ENCODE measurements at places on chromosomes 7 and 10.

DNA sequence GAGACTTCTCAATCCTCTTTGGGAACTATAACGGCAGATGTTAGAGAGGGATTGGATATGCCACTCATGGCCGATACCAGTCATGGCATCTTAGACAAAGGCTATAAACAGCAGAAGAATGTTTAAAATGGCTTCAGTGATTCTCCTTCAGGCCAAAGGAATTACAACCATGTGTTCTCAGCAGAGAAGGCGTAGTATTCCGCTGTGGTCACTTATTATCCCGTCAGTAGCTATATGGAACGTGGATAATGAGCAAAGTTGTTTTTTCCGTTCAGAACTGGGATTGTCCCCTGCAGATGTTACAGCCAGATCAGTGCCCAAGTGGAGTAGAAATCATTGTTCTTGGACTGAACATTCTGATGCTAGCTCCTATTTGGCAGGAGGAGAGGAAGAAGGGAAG is 43.1 kb downstream of the TEX36 start:
- no peak for DNase-seq

- no peak for DNase-seq
Observed at GRCh38 chr10:21195252-21195651, 298.1 kb upstream of the NEBL start.

DNA sequence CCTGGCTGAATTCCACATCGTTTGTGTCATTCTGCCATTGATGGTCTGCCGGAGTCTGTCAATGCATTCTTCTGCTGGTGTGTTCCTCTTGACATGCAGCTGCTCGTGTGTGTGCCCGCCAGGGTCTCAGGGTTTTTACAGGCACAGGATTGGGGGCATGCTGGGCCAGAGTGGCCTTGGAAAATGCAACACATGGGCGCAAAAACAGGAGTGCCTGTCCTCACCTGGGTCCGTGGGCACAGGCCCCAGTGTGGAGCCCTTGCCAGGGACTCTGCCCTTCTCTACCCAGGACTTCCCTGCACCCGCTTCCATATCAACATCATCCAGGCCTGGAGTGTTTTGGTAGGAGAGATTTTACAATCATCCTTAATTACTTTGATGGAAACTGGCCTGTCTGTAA is 340.7 kb downstream of the KIF20B start:
- no peak for DNase-seq

GRCh38 chr7:122070834-122071233 is 73.2 kb downstream of the AASS start:
- DNase-seq, result no peak

- no peak for DNase-seq
Observed at GRCh38 chr7:98100088-98100487, 6.6 kb upstream of the LMTK2 start.

- no peak for DNase-seq
Observed at GRCh38 chr7:5194571-5194970, 4.5 kb downstream of the WIPI2 start.

DNA sequence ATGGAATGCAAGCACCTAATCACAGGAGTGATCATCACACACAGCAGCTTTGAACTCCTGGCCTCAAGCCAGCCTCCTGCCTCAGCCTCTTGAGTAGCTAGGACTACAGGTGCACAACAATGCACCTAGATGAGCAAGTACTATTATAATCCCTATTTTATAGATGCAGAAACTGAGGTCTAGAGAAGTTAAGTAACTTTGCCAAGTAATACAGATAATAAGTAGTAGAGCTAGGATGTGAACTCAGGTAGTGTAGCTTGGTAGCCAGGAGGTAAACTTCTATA is 33.7 kb downstream of the DNAJC12 start:
- DNase-seq, result no peak

DNA sequence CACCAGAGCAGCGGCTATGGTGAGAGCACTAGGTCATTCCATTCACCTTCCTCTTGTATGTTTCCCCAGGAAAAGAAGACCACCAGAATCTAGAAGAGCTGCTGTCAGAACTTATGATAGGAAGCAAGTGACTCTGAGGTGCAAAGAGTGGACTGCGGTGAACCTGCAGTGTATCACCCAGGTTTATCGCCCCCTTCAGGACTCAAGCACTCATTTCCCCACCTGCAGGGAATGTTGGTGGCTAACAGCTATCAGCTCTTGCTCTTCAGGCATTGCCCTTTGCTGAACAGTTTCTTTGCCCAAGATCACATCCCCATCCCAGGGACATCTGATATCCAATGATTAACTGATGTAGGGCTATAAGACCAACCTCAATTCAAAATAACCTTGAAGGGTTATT is 66.3 kb upstream of the IL6 start:
- DNase-seq, result no peak

DNA sequence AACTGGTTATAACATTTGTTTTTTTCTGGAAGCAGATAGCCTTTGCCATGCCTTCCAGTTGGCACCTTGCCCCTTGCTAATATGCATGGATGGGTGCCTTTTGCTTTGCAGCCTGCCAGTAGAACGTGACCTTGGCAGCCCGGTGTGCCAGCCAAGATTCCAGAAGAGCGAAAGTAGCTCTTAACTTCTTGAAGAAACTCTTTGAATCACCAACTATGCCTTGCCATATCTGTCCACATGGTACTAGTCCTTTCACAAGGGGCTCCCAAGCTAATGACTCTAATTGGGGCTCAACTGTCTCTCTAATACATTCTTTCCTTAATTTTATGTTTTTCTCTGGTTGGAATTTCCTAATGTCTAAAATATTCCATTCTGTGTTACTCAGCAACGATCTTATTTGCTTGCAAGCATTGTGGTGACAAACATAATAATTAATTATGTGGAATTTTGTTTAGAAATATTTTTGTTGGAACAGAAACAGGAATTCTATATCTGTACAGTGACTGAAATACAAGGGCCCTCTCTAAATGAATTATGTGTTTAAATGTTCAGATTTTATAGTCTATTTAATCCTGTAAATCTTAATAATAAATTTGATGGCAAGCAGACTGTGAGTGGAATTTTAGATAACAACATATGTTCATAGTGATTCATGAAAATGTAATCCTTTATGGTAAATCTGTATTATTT is 45.8 kb downstream of the HDAC9 start:
- no peak for DNase-seq

DNA sequence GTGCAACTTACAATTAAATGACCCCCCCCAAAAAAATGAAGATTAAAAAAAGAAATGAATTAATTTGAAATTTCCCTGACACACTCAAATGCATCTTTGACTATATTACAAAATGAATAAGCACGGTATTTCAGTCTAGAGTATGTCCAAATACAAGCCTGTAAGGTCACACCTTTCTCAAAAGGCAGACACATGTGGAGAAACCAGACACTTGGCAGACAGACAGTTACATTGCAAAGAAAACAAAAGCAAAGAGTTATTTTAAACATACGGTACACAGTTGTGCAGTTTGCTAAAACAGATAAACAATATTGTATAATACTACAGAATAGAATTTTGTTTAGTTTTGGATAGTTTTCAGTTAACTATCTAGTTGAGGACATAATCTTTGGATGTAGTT is 153.0 kb downstream of the ATE1 start:
- no peak for DNase-seq

- no peak for DNase-seq
Observed at GRCh38 chr10:32412499-32412853, 33.5 kb upstream of the CCDC7 start.

GRCh38 chr10:14356921-14357320 is 26.2 kb upstream of the FRMD4A start:
- no peak for DNase-seq

DNA sequence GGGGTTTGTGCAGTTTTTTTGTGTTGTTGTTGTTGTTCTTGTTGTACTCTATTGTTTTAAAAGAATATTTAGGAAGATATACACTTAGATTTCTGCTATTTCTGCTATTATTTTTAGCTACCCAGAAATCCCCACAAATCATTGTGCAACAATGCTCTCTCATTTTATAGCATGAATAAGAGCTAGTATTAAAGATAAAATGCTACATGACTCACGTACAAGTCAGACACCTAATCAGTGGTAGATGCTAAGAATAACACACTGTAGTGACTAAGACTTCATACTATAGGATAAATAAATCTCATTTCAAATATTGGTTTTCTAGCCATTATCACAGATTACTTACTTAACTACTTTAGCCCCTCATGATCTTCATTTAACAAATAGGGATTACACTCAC is 920.5 kb downstream of the KCNMA1 start:
- DNase-seq, result no peak

GRCh38 chr7:34160261-34160752 is 255.0 kb downstream of the BMPER start:
- DNase-seq, result no peak

- no peak for DNase-seq
Observed at GRCh38 chr7:135510592-135511183, 786 bp upstream of the CNOT4 start.
